Activated CD4-positive, alpha-beta T cell treated with anti-CD3 and anti-CD28 coated beads, Interleukin-10, Interleukin-2, amounts not matched to agents 100 ng/mL and 50 ng/mL, durations not matched to agents 16 hours and 8 hours (primary cell): ENCODE measurements at places on chromosomes 2 and 18.
A peak's percentile ranks its signal among the peaks of the same experiment; 100 is the strongest.

DNA sequence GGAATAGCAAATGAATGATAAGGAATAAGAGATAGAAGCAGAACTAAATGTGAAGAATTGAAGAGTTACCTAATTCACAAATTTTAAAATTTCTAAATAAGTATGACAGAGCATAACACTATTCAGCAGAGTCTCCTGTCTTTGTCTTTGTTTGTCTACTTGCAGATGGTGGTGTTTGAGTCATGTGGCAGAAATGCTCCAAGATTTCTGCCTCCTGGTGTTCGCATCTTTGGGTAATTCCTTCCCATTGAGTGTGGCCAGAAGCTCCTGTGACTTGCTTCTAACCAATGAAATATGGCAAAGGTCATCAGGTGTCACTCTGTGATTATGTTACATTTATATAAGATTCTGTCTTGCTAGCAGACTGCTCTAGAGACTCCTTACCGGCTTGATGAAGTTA lies 45.6 kb upstream of the GALNT3 start:
- no peak for DNase-seq

DNA sequence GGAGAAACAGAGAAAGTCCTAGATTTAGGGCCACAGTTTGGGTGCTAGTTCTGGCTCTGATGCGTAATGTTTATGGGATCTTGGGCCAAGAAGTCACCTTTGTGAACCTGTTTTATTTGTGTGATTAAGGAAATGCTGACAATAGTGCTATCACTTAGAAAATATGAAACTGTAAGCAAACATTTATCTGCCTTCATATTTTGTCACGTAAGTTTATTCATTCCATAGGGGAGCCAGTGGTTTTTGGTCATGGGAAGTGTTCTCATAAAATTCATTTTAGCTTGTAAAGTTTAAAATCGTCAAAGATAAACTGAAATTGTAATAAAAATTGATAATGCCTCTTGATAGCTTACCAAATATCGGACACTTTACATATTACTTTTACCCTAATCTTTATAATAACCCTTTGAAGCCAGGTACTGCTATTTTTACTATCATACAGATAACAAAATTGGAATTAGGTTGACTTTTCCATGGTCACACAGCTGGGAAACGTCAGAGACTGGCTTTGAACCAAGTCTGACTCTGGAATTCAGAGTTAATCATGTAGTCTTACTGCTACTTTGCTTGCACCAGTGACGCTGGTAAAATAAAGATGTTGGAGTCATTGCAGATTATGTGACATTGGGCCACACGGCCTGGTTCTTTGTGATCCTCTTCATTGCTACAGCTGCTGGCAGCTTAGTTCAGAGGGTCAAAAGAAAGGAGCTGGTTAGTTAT lies 99.7 kb downstream of the ICA1L start:
- no peak for DNase-seq

- DNase-seq: no peak
Observed at GRCh38 chr2:116724550-116724949, 1089.9 kb upstream of the DDX18 start.

DNA sequence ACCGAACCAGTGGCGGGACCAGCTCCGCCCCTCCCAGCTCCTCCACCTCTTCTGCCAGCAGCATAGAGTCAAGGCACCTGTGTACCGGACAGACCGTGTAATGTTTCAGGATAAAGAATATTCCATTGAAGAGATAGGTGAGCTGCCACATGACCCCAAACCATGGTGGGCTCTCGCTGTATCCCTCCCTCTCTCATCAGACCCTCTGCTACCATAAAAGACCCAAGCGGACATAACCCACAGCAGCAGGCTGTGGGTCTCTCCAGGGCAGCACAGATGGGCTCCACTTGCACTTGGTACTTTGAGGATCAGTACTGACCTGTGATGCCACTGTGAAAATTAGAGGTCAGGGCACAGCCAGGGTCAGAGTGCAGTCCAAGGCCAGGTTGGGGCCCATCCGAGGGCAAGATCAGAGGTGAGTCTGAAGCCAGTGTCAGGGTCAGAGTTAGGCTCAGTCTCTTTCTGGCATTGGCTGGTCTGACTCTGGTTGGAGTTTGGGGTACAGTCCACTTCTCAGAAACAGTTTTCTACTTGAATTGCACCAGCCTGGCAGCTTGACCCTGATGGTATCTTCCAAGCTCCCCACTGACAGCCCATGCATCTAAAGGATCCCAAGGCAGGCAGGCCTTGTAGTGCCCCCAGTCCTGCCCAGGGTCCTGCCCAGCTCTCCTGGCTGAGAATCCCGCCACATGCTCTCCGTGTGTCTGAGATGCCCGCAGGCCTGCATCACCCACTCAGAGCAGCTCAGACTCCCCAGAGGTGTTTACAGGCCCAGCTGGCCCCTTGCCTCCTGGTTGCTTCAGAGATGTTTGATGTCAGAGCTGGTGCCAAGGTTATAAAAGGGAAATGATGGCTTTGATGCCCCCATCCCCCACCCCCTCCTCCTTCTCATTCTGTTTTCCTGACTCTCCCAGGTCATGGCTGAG lies 212.1 kb downstream of the DYSF start:
- no peak for DNase-seq

DNA sequence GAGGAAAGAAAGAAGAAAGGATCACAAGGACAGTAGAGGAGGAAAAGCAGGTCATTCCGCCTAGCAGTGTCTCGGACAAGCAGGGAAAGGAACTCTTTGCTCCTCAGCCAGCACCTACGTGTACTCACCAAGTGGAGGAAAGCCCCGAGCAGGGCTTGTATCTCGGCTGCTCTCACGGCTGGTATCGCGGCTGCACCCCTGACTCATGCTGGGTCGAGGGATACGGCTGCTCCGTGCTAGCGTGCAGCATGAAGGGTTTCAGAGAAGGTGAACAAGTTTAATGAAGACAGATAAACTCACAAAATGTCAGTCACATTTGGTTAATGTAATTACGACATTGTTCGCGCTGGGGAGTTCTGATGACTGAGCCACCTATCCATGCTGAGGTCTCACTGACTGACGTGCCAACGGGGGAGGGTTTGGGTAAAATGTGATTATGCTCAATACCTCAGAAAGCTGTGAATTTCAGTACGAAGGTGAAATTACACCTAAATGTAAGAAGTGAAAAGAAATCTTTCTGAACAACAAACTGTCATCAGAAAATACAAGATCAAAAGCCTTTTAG lies 112.1 kb upstream of the RNU4ATAC start:
- DNase-seq: no peak

DNA sequence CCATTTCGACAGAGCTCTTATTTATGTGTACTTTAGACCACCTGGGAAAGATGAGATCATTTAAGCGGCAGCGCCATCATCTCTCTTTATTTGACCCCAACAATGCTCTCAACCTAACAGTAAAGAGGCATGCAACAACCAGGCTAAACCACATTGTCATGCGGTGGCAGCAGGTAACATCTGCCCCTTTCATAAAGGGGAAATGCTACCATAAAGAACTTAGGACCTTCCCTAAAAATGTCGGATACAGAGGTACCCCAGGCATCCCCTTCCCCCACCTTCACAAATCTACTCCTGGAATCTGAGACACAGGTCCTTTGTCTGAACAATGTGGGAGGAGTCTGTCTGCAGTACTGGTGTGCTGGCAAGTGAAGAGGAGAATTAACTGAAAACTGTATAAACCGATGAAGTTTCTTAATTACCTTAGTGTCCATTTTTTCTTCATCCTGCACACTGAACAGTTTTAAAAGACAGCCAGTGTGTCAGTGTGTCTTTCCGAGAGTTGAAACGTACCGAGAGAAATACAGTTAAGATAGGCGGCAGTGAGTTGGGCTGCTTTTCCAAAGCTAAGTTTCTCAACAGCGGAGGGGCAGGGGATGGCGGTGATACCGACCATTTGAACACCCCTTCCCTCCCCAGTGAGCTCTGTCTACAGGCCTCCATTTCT lies 1.9 kb downstream of the MEX3C start:
- peak; percentile 63 for DNase-seq

GRCh38 chr2:122739732-122740593 lies 984.5 kb downstream of the TSN start:
- DNase-seq: no peak

DNA sequence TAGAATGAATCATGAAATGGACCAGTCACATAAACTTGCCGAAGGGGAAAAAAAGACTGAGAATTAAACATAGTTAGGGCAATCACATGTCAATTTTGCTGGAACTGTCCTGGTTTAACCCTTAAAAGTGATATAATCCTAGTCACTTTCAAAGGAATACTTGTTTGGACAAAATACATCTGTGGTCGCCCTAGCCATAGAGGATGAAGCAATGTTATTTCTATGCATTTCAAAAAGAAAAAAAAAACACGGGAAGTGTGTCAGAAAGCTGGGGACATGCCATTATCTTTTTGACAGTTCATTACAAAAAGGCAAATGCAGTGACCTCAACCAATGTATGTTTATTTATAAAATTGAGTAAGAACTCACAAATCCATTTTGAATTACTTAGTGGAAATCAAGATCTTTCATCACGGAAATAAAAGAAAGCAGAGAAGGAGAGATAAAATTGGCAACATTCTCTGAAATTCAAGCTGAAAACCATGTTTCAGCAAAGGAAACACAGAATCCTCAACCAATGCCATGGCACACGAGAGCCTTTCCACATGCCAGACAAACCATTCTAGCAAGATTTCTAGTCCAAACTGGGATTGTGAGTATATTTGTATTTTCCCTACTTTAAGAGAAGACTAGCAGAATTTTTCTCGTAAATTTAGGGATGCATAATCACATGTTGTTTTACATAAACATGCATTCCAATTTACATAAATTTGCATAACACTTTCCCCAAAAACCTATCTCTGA lies 854.3 kb upstream of the ACVR2A start:
- DNase-seq: no peak

DNA sequence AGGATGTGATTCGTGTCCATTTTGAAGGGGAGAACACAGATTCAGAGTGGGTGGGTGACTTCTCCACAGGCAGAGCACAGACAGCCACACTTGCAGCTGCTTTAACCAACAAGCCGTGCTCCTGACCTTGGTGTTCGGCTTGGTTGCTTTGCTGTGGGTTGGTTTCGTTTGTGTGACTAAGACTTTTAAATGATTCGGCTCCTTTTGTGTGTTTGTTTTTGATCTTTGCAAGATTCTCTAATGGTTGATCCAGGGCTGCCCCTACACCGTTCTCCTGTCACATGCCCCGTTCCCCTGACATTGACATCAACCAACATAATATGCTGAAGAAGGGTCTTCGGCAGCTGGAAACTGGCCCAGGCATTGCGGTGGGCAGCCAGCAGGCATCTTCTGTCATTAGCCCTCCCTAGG lies 95.9 kb upstream of the MBOAT2 start:
- peak; percentile 34 for DNase-seq

GRCh38 chr2:232260075-232260474 lies 118.5 kb upstream of the ALPP start:
- no peak for DNase-seq

GRCh38 chr18:36314098-36314497 lies 16.6 kb downstream of the FHOD3 start:
- no peak for DNase-seq

DNA sequence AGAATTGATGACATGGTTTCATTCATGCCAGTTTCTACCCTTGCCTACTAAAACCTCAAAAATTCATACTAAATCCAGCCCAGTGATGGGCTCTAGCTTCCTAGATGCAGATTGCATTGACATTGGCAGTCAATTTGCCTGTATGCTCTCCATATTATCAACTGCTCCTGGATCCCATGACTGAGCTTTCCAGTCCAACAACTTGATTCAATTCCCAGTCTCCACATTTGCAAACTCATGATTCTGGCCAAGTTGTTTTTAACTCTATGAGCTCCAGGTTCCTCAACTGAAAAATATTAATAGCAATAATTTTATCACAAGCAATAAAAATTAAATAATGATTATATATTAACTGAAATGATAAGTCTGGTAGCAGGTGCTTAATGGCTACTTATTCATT lies 51.0 kb upstream of the DSC1 start:
- DNase-seq: no peak

GRCh38 chr2:9318461-9319337 lies 104.6 kb downstream of the ITGB1BP1 start:
- no peak for DNase-seq

GRCh38 chr18:46672062-46672970 lies 15.3 kb upstream of the LOXHD1 start:
- peak; percentile 15 for DNase-seq

- no peak for DNase-seq
Observed at GRCh38 chr2:221254299-221254698, 317.8 kb downstream of the EPHA4 start.

GRCh38 chr18:55455938-55456337 lies 132.1 kb downstream of the TCF4 start:
- DNase-seq: no peak

DNA sequence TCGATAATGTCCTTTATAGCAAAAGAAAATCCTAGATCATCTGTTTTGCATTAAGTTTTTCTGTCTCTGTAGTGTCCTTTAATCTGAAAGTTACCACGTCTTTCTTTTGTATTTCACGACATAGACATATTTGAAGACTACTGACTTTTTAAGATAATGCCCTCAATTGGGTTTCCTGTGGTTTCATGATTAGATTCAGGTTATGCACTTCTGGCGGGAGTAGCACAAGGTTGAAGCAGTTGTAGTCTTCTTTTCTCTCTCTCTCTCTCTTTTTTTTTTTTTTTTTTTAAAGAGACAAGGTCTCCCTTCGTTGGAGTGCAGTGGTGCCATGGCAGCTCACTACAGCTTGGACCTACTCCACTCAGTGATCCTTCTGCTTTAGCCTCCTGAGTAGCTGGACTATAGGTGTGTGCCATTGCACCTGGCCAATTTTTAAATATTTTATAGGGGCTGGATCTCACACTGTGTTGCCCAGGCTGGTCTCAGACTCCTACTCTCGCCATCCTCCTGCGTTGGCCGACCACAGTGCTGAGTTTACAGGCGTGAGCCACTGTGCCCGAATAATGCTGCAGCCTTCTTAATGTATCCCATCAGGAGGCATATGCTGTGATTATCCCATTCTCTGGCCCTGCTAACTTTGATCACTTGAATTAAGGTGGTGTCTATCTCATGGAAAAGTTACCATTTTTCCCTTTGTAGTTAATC lies 3.9 kb downstream of the INPP4A start:
- DNase-seq: peak; percentile 66
